T-helper 1 cell (primary cell): ENCODE measurements at places on chromosomes 6 and 20.

DNA sequence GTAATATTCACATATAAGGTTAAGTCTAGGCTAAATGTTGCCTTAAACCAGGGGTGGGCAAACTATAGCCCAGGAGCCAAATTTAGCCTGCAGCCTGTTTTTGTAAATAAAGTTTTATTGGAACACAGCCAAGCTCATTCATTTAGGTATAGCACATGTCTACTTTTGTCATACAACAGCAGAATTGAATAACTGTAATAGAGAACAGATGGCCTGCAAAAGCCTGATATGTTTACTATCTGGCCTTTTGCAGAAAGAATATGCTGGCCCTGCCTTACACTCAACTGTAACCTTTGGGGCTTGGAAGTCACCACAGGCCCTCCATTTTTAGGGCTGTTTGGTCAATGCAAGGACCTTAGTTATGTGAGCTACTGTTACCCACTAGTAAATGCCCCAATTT is 17.7 kb upstream of the BCLAF1 start:
- no peak for DNase-seq

- DNase-seq, result no peak
These were observed 258.6 kb upstream of the KCNG1 start for GRCh38 chr20:51281521-51281920.

- peak; percentile 90 for DNase-seq
These were observed at the start of the genes PFDN6 and WDR46 for GRCh38 chr6:33288921-33289783. TSS of gene PFDN6 (plus strand) at chr6:33289601. CDS start at chr6:33289857, 256 bp downstream. TSS of gene WDR46 (minus strand) at chr6:33289239. CDS start at chr6:33289170, 69 bp downstream.

DNA sequence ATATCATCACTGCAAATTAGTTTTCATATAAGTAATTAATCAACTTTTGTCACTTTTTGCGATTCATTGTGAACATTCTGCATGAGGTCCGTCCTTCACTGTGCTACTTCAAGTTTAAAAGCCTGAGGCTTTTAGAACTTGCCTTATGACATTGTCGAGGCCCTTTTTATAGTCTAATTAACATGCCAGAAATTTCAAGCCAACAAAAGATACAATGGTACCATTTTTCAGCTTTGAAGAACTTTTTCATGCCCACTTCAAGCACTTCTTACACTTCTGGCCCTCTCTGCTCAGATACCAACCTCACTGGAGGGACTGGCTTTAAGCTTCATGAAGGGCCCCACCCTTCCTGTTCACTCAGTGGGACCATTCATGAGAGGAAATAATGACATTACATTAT is 323.1 kb downstream of the TPBG start:
- DNase-seq, result no peak

- DNase-seq, result no peak
These were observed 68.7 kb downstream of the TOX2 start for GRCh38 chr20:43983359-43983758.

GRCh38 chr6:50655848-50656453 is 57.4 kb upstream of the TFAP2D start:
- DNase-seq, result no peak

DNA sequence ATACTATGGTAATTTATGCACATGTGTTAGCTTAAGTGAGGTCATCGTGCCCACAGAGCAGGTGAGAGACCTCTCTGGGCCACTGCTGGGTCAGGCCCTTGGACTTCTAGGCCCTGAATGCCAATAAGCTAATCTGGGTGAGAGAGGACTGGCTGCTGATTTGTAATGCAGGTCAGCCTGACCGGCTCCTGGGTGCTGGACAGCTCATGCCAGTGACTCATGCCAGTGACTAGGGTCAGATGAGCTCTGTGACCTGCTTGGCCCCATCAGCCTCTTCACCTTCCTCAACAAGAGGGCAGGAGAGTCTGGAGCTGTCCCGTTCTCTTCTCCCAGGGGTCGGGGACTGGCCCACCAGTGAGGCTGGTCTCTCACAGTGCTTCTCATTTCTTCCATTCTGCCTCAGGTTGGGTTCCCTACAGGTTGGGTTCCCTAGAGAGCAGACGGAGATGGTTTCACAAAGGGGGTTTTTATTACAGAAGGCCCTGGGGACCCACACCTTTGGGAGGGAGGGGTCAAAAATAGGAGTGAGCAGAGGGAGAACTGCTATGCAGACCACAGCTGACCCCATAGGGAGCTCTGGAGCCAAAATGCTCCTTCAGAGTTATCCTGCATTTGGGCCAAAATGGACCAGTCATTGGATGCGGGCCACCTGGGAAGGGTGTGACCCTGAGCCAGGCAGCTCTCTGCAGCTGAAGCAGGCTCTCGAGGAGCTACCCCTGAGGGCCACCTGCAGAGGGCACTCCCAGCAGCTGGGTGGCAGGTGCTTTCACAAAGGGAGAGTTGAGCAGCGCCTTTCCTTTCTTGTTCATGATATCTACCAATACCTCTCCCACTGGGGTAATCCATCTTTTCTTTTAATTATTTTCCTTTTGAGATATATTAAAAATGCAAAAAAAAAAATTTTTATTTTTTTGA is 2.2 kb upstream of the OXT start:
- no peak for DNase-seq

- DNase-seq, result no peak
These were observed 20.9 kb upstream of the ILRUN start for GRCh38 chr6:34717466-34717865.

DNA sequence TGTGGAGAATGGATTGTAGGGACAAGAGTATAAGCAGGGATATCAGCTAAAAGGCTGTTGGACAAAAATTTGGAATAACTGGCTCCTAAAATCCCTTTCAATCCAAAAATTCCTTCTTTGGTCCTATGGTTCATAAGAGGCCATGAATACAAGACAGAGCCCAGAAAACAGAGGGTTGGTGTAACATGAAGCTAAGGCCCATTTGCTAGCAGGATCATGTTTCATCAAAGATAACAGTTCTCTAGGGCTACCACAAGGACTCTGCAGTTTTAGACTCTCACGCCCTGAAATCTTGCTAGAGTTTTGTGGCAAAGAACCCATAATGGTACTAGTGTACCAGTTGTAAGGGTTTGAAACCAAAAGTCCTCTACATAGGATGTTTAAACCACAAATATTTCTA is 327.8 kb upstream of the TBX18 start:
- DNase-seq, result no peak

- no peak for DNase-seq
These were observed 25.8 kb downstream of the SERPINB9 start for GRCh38 chr6:2877057-2877882.

DNA sequence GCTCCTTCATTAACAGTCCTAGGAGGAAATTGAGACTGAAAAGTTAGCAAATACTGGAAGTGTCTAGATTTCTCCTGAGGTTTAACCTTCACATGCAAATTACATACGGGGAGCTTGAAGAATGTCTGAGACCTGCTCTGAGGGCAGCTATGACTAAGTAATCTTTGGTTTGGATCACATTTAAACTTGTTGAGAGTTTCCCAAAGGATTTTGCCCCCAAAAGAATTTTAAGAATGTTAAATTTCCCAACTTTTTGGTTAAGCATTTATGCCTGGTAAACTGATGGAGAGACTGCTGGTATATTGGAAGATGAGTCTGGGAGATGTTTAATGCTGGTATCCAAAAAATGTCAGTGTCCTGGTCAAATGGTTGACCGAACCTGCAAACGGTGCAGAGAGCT is 97.0 kb downstream of the RREB1 start:
- DNase-seq, result no peak

DNA sequence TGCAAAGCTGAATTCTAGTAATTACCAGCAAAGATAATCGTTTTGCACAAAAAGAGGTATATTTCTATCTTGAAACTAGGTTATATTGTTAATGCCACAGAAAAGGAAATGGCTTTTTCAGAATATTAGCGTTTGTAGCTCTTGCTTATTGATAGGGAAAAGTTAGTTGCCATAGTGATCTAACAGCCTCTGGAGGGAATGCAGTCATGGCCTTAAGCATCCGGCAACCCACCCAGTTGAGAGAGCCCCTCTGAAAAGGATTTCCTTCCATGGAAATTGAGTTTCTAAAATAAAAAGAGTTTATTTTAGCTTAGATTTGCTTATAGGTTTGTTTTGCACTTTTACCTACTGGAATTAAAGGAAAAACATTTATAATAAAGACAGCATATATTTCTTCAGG is 224.5 kb downstream of the BCKDHB start:
- no peak for DNase-seq

GRCh38 chr20:4519534-4519933 is 202.2 kb upstream of the PRND start:
- DNase-seq, result no peak

GRCh38 chr20:56429502-56429901 is 17.4 kb downstream of the CASS4 start:
- no peak for DNase-seq

GRCh38 chr6:34465531-34466241 is at the start of gene PACSIN1:
TSS of gene PACSIN1 (plus strand) at chr6:34466076. CDS start at chr6:34526306, 60,230 bp downstream.
- DNase-seq, result no peak

DNA sequence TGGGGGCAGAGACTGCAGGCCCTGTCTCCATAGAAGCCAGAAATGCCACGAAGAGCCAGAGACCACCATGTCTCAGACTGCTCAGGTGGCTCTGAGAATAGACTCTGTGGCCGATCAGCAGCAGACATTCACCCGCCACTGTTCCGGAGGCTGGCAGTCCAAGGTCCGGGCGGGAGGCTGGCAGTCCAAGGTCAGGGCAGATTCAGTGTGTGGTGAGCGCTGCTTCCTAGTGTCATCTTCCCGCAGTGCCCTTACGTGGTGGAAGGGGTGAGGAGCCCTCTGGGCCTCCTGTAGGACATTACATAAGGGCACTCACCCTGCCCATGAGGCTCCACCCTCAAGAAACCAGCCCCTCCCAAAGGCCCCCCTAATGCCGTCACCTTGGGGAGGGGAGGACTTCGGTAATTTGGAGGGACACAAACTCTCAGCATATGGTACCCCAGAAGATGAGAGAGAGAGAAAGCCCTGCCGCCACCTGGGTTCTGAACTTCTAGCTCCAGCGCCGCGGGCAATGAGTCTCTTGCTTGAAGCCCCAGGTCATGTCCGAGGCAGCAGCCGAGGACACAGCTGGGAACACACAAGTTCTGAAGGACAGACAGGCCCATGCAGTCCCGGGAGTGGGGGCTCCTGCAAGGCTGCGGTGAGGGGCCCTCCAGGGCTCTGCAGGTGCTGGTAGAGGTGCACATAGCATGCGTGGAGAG is 36.4 kb downstream of the DACT2 start:
- DNase-seq, result no peak

DNA sequence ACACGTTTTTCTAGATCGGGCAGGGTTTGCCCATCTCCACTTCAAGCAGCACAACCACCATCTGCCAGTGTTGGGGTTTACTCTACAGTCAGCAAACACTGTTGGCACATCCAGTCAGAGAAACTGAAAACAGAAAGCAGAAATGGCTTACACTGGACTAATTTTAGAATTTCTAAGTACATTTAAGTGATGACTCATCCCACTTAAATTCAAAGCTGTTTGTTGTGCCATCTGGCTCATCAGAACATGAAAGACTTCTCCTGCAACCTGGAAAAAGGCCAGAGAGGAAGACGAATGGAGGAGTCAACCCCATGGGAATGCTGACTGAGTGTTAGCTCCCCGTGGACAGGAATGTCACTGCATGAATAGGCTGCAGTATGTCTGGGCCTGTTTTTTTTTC is 21.8 kb downstream of the FAM209B start:
- DNase-seq, result no peak

GRCh38 chr6:10393544-10394225 is 21.2 kb downstream of the TFAP2A start:
- no peak for DNase-seq

DNA sequence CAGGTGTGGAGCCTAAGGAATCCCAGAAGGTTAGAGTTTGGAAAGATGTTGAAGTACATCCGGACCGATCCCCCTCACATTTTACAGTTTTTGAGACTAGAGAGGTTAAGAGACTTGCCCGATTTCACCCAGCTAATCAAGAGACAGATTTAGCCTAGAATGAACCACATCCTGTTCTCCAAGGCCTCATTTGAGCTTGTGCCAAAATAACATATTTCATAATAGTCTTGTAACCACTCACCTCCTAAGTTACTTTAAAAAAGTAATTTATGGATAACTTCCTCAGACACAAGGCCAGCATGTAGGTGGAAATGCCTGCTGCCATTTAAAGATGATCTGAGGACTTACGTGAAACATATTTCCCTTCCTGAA is 39.8 kb upstream of the ARHGAP18 start:
- peak; percentile 80 for DNase-seq

DNA sequence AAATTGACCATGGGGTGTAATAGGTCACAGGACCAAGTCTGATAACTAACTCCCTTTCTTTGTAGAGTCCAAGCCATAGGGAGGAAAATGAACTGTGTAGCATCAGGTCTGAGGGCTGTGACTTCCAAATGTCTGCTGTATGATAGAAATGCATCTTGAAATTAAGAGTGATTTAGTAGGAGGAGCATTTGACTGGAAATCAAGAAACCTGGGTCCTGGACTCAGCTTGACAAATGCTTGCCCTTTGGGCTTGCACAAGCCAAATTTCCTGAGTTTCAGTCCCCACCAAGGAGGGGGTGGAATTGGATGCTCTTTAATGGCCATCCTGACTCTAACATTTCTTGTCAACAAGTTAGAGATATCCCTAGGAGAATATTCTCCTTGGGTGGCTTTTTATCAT is 187.0 kb downstream of the PDE7B start:
- DNase-seq, result no peak

GRCh38 chr6:42332916-42333315 is 115.3 kb upstream of the MRPS10 start:
- DNase-seq, result no peak

DNA sequence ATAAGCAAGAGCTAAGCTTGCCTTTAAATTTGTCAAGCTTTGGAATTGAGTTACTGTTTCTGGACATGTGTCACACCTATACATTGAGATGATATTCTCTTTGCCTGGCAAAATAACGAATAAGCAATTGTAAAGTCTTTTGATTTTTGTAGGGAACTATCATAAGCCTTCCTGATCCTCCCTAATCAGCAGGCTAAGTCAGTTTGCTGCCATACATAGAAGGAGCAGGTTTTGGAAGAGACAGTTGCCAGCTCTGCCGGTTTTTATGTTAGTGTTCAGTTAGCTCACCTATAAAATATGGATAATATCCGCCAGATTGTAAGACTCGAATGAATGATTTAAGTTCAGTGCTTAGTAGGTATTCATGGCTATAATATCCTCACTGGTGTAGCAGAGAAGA is 34.4 kb upstream of the BCAS1 start:
- DNase-seq, result no peak

GRCh38 chr6:55992546-55992945 is 117.2 kb upstream of the BMP5 start:
- DNase-seq, result no peak

DNA sequence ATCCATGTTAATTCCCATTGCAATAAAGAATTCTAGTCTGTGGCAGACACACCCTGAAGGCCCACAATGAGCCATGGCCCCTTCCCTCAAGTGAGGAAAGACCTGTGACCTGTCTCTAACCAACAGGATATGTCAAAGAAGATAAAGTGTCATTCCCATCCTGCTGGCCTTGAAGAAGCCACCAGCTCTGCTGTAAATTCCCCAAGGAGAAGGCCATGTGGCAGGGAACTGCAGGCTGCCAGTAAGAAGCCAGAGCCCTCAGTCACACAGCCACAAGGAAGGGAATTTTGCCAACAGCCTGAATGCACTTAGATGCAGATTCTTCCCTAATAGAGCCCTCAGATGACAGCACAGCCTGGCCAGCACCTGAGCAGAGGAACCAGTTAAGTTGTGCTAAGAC is 24.8 kb downstream of the VIP start:
- DNase-seq, result no peak
